ENCODE measurements at places on chromosomes 6 and 20.

DNA sequence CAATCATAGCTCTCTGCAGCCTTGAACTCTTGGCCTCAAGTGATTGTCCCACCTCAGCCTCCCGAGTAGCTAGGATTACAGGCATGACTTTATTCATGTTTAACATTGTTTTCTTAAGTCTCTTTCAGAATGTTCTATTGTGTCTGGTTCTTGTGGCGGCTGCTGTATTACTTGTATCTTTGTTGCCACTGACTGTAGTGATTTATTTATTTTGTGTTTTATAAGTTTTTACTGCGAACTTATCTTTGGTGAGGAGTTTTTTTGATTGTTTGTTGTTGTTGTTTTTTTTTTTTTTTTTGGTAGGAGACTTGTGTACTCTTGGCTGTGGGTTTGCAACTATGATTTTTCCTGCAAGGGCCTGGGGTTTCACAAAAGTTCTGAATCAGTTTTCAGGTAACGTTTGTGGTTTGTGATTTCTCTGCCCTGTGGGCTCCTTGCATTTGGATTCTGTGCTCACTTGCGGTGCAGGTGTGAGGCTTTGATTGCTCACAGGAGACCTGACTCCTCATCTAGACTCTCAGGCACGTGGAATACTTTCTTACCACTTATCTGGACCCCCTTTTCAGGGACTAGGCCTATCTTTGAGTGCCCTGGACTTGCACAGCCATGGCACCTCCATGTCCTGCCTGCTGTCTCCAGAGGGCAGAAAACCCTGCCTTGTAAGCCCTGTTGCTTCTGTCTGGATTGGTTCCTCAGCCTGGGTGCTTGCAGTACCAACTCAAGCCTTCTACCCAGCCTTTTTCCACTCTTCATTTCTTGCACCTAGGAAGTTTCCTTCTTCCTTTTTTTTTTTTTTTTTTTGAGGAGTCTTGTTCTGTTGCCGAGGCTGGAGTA is 25.2 kb downstream of the KIF25 start:
- no peak for DNase-seq

DNA sequence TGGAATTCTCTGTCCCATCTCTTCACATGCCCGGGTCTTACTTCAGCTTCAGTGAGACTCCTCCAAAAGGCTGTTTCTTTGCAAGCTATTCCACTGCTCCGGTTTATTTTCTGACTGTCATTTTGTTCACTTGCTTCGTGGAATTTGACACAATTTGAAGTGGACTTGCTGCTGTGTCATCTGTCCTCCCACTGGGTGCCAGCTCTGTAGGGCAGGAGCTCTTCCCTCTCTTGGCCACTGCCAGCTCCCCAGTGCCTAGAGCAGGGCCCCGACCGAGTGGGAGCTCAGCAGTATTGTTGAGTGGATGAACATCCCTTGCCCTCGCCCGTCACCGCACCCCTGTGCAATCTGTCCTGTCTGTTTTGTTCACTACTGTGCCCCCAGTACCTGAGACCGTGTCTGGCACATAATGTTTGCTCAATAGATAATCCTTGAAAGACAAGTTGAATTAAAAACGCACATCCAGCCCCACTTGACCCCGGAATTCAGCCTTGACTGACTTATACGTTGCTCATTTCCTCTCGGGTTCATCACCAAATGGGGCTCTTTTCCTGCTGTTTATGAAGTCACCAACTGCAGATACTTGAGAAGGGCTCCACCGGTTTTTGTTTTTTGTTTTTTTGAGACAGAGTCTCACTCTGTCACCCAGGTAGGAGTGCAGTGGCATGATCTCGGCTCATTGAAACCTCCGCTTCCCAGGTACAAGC is 170.3 kb upstream of the KCNG1 start:
- no peak for DNase-seq

GRCh38 chr6:139219746-139220145 is 72.1 kb downstream of the TXLNB start:
- no peak for DNase-seq

- DNase-seq = no peak
Observed at GRCh38 chr6:120056085-120056484, 706.5 kb upstream of the MAN1A1 start.

DNA sequence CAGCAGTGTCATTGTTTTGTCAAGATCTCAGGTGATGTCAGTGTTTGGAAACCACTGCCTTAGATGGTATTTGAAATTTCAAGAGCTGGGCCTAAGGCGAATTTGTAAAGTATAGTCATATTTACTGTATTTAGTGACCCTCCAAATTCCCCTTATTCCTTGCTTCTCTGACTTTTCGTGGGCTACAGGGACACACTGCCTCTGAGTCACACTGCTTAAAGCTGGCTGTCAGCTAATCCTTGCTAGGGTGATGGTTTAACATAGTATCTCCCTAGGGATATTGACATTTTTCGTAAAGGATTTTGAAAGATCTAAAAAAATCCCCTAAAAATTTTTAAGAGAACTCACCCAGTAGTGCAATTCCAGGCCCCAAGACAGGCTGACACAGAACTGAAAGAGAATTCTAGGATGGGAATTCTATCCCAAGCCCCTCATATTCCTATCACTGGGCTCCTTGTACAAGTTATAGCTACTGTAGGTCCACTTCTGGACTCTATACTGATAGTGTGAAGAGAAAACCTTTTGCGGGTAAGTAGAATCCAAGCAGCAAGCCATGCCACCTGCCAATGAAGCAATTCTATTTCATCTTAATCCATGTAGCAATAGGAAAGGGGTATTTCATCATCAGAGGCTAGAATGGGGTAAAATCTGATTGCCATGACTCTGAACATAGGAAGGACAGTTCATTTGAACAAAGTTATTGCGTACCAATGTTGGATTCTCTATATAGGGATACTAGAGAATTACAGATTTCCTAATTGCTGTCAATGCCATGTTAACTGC is 4.3 kb downstream of the BMP6 start:
- no peak for DNase-seq

DNA sequence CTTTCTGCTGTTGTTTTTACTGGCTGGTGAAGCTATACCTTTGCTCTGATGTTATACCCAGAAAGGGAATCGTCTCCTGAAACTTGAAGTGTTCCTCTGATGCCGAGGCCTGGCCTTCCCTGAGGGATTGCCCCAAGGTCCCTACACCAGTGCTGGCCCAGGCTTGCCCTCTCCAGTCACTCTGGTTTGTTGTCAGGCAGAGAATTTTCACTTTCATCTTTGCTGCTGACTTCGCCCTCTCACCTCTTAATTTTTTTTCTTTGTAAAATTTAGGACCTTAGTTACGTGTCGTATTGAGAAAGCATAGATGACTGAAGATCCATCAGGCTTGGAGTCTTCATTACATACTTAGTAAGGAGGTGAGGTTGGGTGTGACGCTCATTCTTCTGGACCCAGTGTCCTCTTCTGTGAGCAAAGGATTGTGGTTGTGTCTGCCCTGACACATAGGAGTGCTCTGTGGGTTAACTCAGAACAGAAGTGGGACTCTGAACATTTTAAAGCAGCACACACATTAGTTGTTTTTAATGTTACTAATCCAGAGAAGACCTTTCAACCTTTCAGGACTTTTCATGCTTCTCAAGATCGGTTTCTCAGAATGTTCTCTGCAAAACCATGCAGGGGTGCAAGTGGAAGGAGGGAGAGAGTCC is 45.4 kb downstream of the TULP4 start:
- no peak for DNase-seq

GRCh38 chr20:24149881-24150307 is 161.3 kb upstream of the GGTLC1 start:
- no peak for DNase-seq

- DNase-seq = no peak
Observed at GRCh38 chr20:58639182-58640146, 11.6 kb upstream of the STX16 start.

GRCh38 chr6:41878961-41879405 is 16.2 kb downstream of the USP49 start:
- DNase-seq = peak; percentile 12

GRCh38 chr6:84569882-84570281 is 194.5 kb downstream of the TBX18 start:
- no peak for DNase-seq

DNA sequence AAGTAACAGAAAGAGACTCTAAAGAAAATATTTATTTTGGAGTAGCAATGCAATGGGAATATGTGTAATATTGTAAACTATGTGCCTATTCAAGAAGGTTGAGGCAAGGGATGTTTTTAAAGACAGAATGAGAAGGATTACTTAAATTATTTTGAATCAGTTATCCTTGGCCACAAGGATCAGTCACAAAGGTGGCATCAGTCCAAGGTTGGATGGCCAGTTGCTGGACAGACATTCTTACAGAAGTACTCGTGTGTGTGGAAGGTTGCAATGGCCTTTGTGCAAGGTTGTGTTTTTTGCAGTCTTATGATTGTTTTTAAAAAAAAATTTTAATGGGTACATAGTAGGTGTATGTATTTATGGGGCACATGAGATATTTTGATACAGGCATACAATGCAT is 2.0 kb downstream of the QRSL1 start:
- DNase-seq = no peak

DNA sequence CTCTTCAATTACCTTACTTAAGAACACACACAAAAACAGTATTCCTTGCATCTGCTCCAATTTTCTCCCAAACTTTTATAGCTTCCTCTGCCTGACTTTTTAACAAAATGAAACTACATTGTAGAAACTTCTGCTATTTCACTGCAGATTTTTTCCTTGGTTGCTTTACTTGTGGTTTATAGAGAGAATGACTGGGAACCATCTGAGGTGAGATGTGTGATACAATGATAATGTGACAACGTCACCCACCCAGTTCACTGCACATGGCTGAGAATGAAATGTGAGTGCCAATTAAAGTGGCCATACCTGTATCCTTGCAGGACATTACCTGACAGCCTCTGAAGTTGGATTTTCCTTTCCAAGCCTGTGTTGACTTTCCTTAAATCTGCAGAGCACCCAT is 258.4 kb downstream of the CD83 start:
- no peak for DNase-seq

DNA sequence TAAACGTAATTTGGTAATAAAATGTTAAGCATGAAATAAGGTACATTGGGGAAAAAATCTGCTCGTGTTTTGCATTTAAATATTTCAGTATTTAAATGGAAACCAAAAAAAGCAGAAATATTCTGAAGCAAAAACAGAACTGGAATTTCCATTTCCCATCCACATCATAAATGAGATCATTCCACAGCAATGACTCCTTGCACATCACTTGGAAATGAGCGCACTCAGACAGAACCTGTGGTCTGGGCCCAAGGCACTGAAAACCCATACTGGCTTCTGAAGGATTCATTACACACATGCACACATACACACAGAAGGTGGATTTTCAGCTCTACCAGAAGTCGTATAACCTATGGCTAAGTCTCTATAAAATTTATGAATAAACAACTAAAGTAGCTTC is 174.8 kb downstream of the IBTK start:
- peak; percentile 77 for DNase-seq

DNA sequence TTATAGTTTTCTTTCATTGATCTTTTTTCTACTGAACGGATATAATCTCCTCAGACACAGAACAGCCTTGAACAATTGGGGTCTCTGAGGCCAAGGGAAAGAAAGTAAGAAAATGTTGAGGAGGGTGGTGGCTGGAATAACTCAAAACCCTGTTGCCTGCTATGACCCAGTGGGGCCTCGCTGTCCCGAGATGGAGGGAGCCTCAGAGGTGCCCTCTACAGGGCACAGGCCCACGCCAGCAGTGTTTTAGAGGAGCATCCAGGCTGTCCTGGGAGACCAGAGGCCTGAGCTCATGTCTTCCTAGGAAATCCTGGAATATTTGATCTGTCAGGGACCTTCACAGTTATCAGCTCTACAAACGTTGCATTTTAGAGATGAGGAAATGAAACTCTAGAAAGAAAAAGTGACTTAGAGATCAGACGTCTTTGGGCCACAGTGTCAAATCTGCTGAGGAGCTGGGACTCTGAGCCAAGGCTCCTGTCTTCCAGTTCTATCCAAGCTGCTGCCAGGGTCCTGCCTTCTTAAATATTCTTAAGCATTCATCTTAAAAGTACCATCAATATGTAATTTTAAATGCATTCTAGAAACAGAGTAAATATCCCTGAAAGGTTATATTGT is 26.3 kb downstream of the ALDH5A1 start:
- no peak for DNase-seq

DNA sequence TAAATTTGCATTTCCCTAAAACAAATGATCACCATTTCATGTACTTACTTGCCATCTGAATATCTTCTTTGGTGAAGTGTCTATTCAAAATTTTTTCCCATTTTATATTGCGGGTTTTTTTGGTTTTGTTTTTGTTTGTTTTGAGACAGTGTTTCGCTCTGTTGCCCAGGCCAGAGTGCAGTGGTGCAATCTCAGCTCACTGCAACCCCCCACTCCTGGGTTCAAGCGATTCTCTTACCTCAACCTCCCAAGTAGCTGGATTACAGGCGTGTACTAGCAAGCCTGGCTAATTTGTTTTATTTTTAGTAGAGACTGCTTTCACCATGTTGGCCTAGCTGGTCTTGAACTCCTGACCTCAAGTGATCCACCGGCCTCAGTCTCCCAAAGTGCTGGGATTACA is 9.1 kb upstream of the REPS1 start:
- DNase-seq = no peak

DNA sequence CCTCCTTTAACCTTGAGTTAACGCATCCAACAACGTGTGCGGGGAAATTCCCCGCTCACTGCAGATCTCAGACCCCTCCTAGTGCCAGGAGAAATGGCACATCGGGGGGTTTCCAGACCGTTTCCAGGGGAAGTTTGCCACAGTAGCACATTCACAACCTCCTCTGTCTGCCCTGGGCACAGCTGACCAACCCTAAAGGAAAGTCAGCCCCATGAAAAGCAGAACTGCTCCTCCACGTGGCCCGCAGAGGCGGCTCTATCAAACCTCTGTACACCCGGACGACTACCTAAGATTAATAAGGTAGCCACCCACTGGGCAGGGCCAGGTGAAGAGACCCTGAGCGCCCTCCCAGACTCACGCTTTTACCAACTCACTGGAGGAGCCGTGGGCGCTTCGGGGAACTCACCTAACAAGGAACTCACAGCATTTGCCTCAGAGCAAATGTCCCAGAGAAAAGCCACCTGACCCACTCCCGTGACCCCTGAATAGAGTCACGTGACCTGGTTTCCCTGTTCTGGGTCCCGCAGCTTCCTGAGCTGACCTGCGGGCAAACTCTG is 93.1 kb downstream of the PRND start:
- DNase-seq = no peak

- no peak for DNase-seq
Observed at GRCh38 chr6:13156381-13156780, 172.0 kb downstream of the TBC1D7 start.

DNA sequence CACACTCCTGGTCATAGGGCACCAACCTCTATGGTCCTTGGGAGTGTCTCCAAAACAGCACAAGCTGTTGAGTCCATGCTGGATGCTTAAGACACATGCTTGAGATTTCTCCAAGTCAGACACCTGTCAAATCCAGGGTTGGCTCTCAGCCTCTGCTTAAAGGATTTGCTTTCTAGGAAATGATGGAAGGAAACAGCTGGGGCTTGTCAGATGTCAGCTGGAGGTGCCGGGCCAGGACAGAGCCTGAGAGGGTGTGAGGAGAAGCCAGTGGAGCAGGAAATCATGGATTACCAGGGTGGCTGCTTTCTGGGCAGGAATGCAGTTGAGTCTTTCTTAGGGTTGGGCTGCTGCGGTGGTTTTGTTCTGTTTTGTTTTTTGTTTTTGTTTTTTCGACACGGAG is 83.0 kb upstream of the FAM184A start:
- no peak for DNase-seq

Data from fibroblast of skin of left quadriceps (primary cell).